ENCODE measurements at places on chromosomes 5 and 9. TPM values are rescaled to one million over a fixed set of nuclear protein-coding genes. Genes with fewer than 3 reads are reported as not detected.
A peak's percentile ranks its signal among the peaks of the same experiment; 100 is the strongest.

DNA sequence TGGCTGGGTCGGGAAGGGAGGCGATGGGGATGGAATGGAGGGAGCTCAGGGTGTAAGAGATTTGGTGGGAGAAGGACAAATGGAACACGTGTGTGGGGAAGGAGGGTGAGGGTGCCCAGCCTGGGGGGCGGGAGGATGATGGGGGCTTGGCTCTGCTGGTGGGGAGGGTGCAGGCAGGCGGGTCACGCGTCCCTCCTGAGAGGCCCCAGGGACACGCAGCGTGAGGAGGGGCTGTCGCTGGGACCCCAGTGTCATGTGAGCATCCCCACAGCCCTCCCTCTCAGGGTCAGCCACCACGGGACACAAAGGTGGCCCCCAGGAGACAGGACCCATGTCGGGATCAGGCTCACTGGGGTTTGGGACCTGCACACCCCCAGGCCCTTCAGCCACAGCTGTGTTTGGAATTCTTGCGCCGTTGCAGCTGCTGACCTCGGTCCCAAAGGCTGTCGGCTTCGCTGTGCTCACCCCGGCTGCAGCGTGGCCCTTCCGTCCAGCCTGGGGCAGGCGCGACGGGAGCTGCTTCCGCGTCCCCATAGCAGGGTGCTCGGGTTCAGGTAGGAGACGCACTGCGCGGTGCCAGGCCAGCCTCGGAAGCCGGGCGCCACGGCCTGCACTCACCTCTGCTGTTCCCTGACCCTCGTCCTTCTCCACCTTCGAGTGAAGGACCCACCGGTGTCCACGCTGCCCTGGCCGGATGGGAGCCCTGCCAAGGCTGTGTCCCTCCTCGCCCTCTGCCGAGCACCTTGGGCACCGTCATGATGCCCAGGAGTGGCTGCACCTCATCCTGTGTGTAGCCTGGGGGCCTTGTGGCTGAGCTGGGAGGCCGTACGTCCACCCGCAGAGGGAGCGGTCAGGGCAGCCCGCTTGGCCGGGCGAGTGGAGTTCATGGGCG is 5.4 kb downstream of the SLC6A19 start:
- peaks cover 31% of the 10 kb centered on the region for H3K27me3 ChIP-seq
- H3K4me3 ChIP-seq: no peak overlapping the region
- no peaks in the 10 kb centered on the region for H3K36me3 ChIP-seq
- no peak overlapping the region for H3K27ac ChIP-seq
- DNase-seq: no peak
- H3K4me1 ChIP-seq: no peaks in the 10 kb centered on the region

DNA sequence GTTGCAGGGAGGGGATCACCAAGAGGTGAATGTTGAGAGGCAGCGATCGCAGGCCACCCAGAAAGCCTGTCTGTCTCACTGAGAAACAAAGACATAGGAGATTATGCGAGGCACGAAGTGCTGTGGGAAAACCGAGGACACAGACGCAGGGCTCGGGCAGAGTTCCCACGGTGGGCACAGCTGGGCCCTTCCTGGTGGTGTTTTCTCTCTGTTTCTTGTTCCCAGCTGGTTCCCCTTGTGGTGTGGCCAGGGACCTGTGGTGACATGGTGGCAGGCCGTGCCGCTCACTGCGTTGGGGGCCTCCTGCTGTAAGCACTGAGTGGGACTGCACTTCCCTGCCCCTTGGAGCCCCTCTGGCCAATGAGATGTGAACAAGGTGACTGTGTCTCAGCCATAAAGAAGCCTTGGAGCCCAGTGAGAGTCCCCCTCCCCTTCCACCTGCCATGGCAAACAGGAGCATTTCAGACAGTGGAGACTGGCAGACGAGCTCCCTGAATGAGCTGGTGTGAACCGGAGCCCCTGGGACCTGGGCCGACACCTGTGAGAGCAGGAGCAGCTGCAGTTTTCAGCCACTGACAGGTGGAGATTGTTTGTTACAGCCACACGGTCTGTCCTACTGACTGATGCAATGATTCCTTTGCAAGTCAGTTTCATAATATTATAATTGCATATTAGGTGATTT is 13.2 kb upstream of the IRX4 start:
- H3K27me3 ChIP-seq: peaks cover 3% of the 10 kb centered on the region
- no peak overlapping the region for H3K4me3 ChIP-seq

Gene FSTL4
- 4.2 TPM for polyA plus RNA-seq

DNA sequence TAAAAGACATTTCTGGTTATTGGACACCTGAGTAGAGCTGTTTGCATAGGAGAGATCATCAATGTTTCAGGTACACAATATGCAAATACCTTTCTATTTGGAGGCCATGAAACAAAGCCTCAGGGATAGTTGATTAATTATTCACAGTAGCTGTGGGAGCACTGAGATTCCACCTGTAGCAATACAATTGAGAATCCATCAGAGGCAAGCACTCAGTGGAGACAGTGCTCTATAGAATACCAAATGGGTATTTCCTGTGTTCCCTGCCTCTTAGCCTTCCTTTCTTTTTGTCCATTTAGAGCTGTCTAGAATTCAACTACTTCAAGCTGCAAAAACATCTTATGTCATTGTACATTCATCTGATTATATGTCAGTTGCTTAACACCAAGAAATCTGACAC is 1754.0 kb upstream of the ACO1 start:
- H3K36me3 ChIP-seq: no peaks in the 10 kb centered on the region
- H3K4me1 ChIP-seq: no peaks in the 10 kb centered on the region
- no peak overlapping the region for H3K27ac ChIP-seq
- no peaks in the 10 kb centered on the region for H3K27me3 ChIP-seq
- no peak for DNase-seq

Gene TLX3
- polyA plus RNA-seq: not detected

DNA sequence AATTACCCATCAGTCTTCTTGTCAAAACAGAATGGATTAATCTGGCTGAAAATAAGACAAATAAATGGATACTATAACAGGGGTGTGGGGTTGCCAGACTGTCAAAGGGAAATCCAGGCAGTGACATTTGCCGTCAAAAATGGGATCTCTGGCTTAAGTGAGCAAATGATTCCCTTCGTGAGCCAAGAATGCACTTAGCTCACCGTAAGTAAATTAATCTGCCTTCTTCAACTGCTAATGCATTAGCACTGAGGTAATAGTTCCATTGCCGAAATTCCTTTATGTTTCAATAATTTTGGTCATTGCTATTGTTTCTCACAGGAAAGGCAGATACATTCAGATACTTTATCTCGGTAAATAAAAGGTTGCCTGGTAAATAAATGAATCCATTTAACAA is 377.8 kb downstream of the KIAA0825 start:
- no peak overlapping the region for H3K27ac ChIP-seq
- H3K4me1 ChIP-seq: peaks cover 24% of the 10 kb centered on the region
- no peaks in the 10 kb centered on the region for H3K36me3 ChIP-seq
- no peak for DNase-seq
- no peak overlapping the region for H3K4me3 ChIP-seq

DNA sequence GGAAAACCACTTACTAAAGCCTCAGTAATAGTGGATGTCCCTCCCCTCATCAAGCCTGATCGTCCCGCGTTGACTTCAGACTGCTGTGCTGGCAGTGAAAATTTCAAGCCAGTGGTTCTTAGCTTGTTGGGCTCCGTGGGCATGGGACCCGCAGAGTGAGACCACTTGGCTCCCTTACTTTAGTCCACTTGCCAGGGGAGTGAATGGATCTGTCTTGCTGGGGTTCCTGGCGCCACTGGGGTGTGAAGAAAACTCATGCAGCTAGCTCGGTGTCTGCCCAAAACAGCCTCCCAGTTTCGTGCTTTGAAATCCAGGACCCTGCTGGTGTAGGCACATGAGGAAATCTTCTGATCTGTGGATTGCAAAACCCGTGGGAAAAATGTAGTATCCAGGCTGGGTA is 480.0 kb upstream of the IZUMO3 start:
- no peak for DNase-seq
- no peaks in the 10 kb centered on the region for H3K27me3 ChIP-seq
- H3K27ac ChIP-seq: no peak overlapping the region
- no peak overlapping the region for H3K4me3 ChIP-seq

GRCh38 chr5:65727491-65728156 is 5.6 kb downstream of the NLN start:
- H3K27me3 ChIP-seq: no peaks in the 10 kb centered on the region
- DNase-seq: no peak
- H3K4me1 ChIP-seq: peaks cover 14% of the 10 kb centered on the region
- peak overlapping the region; percentile 15 for H3K27ac ChIP-seq
- no peaks in the 10 kb centered on the region for H3K36me3 ChIP-seq

GRCh38 chr5:177134697-177135225 is 1.2 kb downstream of the NSD1 start:
- no peak for DNase-seq
- H3K4me3 ChIP-seq: peak overlapping the region; percentile 72
- H3K4me1 ChIP-seq: peaks cover 33% of the 10 kb centered on the region
- peak overlapping the region; percentile 70 for H3K27ac ChIP-seq

DNA sequence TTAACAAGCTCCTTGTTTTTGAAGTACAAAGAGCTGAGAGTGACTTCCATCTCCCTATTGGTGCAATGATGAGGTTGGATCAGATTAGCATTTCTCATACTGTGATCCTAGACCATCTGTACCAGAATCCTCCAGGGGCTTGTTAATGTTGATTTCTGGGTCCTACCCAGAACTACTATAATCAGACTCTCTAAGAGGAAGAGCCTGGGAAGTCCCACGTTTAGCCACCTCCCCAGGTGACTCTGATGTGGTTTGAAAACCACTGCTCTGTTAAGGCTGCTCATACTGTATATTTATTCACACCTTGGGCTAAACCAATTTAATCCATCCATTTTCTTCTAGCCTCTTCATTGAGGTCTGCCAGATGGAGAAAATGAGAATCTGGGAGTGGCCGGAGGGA is 49.6 kb upstream of the SMIM32 start:
- DNase-seq: no peak
- no peaks in the 10 kb centered on the region for H3K27me3 ChIP-seq
- no peaks in the 10 kb centered on the region for H3K4me1 ChIP-seq
- no peak overlapping the region for H3K4me3 ChIP-seq
- no peaks in the 10 kb centered on the region for H3K36me3 ChIP-seq

Gene OR2V2
- polyA plus RNA-seq: not detected

GRCh38 chr9:136079211-136079915 is 15.7 kb downstream of the NACC2 start:
- peaks cover 12% of the 10 kb centered on the region for H3K36me3 ChIP-seq
- no peaks in the 10 kb centered on the region for H3K4me1 ChIP-seq
- no peak overlapping the region for H3K4me3 ChIP-seq
- no peak overlapping the region for H3K27ac ChIP-seq

- H3K4me3 ChIP-seq: no peak within 1 kb of the TSS
- no peaks in the 10 kb centered on the region for H3K36me3 ChIP-seq
- peaks cover 9% of the 10 kb centered on the region for H3K4me1 ChIP-seq
- peak; percentile 19 for DNase-seq
- H3K27ac ChIP-seq: no peak within 1 kb of the TSS
Measured at GRCh38 chr9:122228568-122229484, at the start of gene LHX6. Gene LHX6, minus strand, starts transcription at chr9:122228957. Its CDS starts 217 bp downstream, at chr9:122228740.

DNA sequence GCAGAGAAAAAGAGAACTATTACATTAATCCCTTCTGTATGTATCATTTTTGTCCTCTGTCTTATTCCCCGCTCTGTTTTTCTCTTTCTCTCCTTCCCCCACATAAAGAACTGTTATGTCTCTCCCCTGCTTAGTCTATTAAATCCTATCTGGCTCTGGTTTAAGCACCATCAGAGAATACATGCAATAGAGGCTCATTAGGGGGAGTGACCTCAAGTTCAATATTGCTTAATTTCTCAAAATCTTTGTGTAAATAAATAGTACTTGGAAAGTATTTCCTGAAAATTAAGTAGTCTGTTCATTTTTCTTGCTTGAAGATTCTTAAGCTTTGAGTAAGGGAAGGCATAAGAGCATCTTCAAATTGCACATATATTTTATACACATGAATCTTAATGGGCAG is 41.2 kb upstream of the FAM174A start:
- no peaks in the 10 kb centered on the region for H3K4me1 ChIP-seq
- no peaks in the 10 kb centered on the region for H3K27me3 ChIP-seq
- no peak overlapping the region for H3K27ac ChIP-seq
- no peaks in the 10 kb centered on the region for H3K36me3 ChIP-seq
- no peak for DNase-seq

Gene C9orf50
- polyA plus RNA-seq: not detected

Gene UBE2B
- 73.5 TPM for polyA plus RNA-seq

DNA sequence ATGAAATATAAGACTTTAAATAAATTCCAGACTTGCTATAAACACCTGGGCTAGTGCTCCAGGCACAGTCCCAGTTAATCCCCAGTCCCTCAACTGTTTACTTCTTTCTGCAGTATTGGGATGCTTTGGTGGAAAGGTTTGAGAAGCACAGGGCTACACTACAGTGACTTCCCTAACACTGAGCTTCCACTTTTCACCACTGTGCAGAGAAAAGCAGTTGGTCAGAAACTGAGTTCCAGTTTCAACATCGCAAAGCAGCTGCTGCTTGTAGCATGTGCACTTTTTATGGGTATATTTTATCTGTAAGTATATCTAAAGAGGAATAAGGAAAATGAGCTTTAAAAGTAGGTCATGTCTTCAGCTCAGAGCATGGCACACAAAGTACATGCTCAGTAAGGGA is 339.7 kb downstream of the NTRK2 start:
- H3K4me3 ChIP-seq: no peak overlapping the region
- no peaks in the 10 kb centered on the region for H3K36me3 ChIP-seq
- peaks cover 4% of the 10 kb centered on the region for H3K27me3 ChIP-seq
- H3K4me1 ChIP-seq: no peaks in the 10 kb centered on the region
- no peak overlapping the region for H3K27ac ChIP-seq

Gene SPINK6
- polyA plus RNA-seq: 35.5 TPM

GRCh38 chr9:26391036-26391435 is 501.6 kb downstream of the CAAP1 start:
- DNase-seq: no peak
- no peak overlapping the region for H3K4me3 ChIP-seq
- no peaks in the 10 kb centered on the region for H3K27me3 ChIP-seq

Gene CTNND2
- polyA plus RNA-seq: not detected

Gene TCF7
- 0.84 TPM for polyA plus RNA-seq

Gene ELAVL2
- polyA plus RNA-seq: 4.3 TPM

- no peaks in the 10 kb centered on the region for H3K36me3 ChIP-seq
- H3K27me3 ChIP-seq: no peaks in the 10 kb centered on the region
- no peaks in the 10 kb centered on the region for H3K4me1 ChIP-seq
- H3K4me3 ChIP-seq: no peak overlapping the region
Measured at GRCh38 chr9:10008101-10008799, 604.6 kb downstream of the PTPRD start.

DNA sequence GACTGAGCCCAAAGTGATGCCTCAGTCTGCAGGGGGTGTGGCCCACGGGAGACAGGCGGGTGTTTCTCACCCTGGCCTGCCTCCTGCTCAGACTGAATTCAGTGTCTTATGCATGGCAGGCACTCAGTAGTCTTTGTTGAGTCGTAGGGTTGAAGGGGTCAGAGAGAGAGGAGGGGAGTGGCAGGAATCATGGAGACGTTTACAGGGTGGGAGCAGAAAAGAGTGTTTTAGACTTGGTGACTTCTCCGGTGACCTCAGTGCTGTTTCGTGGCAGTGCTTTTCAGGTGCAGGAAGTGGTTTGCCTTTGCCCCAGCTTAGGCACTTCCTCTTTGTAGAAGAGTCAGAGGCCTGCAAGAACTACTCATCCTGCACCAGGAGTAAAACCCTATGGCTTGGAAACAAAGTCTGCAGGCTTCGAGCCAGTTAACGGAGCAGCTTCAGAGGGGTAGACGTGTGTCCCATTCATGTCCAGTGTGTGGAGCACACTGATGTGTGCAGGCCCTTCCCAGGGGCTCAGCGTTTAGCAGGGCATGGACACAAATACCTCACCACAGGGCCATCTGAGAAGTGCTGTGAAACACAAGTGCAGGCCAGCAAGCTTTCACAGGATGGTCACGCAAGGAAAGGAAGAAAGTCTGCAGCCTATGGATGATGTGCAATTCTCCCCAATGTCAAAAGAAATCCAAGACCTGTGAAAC is 24.5 kb upstream of the SEMA4D start:
- H3K4me3 ChIP-seq: no peak overlapping the region
- H3K27me3 ChIP-seq: no peaks in the 10 kb centered on the region
- no peak overlapping the region for H3K27ac ChIP-seq
- H3K4me1 ChIP-seq: no peaks in the 10 kb centered on the region
- DNase-seq: no peak

Gene PTGES
- 34.1 TPM for polyA plus RNA-seq

Measured in keratinocyte (primary cell).